Activated naive CD8-positive, alpha-beta T cell treated with anti-CD3 and anti-CD28 coated beads for 36 hours (primary cell): ENCODE measurements at places on chromosomes 11 and 22. TPM values are rescaled to one million over a fixed set of nuclear protein-coding genes. Genes with fewer than 3 reads are reported as not detected.
A peak's percentile ranks its signal among the peaks of the same experiment; 100 is the strongest.

GRCh38 chr11:124198897-124199296, 15.8 kb downstream of the OR10D3 start:
- no peak for DNase-seq

GRCh38 chr22:40808018-40808841, 10.9 kb downstream of the SLC25A17 start:
- DNase-seq = no peak

GRCh38 chr11:127890030-127890615, 697.2 kb downstream of the ETS1 start:
- DNase-seq = no peak

GRCh38 chr11:83122050-83122449, 34.9 kb upstream of the PCF11 start:
- no peak for DNase-seq

DNA sequence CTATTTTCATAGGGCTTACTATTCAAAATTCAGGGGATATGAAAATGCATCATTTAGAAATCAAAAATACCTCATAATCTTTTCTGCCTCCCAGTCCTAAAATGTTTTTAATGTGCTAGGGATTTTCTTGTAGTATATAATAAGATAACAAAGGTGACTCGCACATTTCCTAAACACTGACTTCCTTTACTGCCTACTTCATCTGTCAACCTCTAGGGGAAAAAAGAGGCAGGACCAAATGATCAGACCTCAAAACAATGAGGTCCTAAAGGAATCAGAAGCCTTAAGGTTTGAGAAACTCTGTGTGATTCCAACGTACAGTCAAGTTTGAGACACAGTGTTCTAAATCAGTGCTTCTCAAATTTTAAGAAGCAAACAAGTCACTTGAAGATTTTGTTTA, 56.1 kb upstream of the POU2AF2 start:
- DNase-seq = no peak

GRCh38 chr11:79971255-79971654, 530.4 kb upstream of the TENM4 start:
- DNase-seq = no peak

FZD4 gene
- total RNA-seq = 0.06 TPM

GRCh38 chr11:2444821-2445745, at the start of gene KCNQ1:
Gene KCNQ1 (plus strand): TSS chr11:2445008. CDS start chr11:2445099, 91 bp downstream.
- DNase-seq = peak; percentile 76
